ENCODE measurements at places on chromosomes 11 and 22.

DNA sequence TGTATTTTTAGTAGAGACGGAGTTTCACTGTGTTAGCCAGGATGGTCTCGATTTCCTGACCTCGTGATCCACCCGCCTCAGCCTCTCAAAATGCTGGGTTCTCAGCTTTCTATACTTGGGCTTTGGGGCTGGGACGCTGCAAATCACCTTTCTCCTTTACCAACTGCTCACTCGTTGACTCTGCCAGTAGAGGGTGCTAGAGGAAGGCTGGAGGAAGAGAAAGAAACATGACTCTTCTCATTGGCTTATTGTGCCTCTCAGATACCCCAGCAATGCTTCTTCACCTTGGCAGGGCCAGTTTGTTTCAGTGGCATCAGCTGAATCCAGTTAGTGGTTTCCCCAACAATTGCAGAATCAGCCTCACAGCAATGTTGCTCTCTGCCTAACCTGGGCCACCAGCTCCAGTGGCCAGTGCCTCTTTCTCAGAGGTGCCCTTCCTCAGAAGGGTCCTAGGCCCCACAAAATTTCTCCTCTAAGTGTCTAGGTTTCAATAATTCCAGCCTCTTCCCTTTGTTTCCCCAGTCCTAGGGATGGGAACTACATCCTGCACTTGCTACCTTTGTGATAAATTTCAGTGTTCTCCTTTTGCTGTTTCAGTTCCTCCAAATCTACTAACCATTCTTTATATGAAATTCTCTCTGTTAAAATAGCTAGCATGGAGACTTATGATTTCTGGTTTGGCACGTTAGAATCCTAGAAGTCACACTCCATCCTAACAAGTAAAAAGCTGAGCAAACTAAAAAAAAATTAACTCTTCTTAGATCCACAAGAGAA, 71.5 kb upstream of the VSTM5 start:
- no peak for DNase-seq

DNA sequence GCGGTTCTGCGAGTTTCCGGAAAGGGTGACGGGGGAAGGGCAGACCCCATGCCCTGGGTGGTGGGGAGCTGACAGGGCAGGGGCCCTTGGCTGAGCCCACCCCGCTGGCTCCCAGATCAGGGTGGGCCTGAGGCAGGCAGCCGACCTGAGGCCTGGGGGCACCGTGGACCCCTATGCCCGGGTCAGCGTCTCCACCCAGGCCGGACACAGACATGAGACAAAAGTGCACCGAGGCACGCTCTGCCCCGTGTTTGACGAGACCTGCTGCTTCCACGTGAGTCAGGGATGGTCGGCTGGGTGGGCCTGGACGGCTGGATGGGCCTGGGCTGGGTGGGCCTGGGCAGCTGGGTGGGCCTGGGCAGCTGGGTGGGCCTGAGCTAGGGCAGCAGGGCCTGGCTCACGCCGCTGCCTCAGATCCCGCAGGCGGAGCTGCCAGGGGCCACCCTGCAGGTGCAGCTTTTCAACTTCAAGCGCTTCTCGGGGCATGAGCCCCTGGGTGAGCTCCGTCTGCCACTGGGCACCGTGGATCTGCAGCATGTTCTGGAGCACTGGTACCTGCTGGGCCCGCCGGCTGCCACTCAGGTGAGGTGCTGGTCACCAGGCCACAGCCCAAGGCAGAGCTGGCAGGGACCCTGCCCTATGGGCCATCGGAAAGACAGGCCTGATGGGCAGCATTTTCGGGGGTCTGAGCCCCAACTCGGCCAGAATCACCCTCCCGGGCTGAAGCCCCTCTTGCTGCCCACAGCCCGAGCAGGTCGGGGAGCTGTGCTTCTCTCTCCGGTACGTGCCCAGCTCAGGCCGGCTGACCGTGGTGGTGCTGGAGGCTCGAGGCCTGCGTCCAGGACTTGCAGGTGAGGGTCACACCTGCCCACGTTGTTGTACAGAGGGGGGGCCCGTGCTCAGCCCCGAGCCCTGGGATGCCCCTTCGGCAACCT, 1.5 kb downstream of the SYT8 start:
- no peak for DNase-seq

GRCh38 chr11:121841487-121842191, 274.4 kb downstream of the BLID start:
- DNase-seq: no peak

GRCh38 chr11:36065436-36065835, 121.6 kb downstream of the LDLRAD3 start:
- no peak for DNase-seq

- no peak for DNase-seq
Measured at GRCh38 chr22:42848941-42849550, 8.0 kb downstream of the ARFGAP3 start.

GRCh38 chr11:92793189-92793588, 176.3 kb upstream of the MTNR1B start:
- DNase-seq: no peak

DNA sequence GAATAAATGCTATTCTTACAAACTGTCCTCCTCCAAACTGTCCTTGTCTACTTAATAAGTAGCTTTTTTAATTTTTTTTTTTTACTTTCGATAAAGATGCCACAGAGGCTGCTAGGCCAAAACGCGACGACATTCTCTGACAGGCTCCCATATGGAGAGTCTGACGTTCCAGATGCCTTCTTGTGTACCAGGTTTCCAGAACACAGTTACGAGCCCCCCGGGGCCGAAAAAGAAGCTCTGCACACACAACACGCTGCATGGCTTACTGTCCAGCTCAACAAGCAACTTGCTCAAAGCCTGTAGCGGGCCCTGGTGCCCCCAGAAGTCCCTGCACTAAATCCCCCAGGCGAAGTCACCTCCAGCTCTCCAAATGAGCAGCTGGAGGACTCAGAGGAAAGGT, 39.3 kb downstream of the LARGE1 start:
- DNase-seq: no peak

- DNase-seq: no peak
Measured at GRCh38 chr11:65965986-65966762, 4.6 kb downstream of the SART1 start.

DNA sequence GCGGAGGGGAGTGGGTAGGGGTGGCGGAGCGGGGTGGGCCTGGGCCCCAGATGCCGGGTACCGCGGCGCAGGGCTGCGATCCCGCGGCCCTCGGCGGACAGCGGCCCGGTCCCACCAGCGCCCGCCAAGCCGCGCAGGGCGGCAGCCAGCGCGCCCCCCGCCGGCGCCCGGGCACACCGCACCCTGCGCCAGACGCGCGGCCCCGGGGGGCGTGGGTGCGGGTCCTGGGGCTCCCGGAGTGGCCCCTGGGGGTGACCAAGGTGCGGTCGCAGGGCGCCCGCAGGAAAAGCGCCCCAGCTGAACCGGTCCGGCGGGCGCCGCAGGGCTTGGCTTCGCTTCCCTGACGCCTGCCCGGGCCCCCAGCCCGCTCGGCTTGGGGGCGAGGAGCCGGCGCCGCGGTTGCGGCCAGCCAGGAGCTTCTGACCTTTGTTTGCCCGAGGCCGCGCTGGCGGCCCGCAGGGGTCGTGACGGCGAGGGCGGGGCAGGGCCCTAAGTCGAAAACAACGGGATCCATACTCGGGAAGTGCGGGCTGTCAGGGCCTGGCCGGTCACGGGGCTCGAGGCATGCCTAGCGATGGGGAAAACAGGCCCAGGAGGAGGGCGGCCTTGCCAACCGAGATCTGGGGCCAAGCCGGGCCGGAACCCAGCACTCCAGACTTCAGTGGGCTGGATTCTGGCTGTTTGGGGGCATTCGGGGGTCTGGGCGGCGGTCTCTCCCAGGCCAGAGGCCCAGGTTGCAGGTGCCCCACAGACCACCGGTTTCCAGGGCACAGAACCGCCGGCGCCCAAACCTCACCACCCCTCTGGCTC, 581 bp upstream of the AP5B1 start:
- DNase-seq: no peak

- DNase-seq: peak; percentile 16
Measured at GRCh38 chr22:36856121-36856791, 4.5 kb upstream of the NCF4 start.

DNA sequence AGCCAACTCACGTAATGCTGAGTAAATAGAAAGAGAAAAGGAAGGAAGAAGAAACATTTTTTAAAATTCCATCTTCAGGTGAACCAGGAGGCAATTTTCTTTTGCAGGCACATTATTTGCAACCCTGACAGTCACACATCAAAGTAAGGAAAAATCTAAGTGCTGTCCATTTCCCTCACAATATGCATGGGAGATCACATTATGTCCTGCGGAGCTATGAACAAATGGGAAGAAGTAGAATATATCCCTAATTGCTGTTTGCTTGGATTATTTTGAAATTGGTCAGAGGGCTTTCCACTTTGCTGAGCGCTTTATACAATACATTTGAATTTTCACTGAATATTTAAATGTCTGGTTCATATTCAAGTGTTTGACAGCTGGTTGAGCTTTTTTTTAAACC, 133.8 kb upstream of the API5 start:
- DNase-seq: no peak

DNA sequence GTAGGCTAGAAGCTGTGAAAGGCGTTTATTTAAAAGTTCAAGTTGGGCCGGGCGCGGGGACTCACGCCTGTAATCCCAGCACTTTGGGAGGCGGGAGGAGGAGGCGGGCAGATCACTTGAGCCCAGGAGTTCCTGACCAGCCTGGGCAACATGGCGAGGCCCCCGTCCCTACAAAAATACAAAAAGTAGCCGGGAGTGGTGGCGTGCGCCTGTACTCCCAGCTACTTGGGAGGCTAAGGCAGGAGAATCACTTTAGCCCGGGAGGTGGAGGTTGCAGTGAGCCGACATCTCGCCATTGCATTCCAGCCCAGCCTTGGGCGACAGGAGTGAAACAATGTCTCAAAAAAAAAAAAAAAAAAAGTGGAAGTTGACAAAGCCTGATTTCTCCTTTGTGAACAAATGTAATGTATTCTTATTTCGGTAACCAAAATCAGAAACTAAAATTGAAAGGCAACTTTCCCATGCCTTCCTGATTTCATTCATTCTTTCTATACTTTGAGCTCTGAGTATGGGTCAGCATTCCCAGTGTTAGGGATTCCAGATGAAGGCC, 825 bp downstream of the PTPMT1 start:
- no peak for DNase-seq

DNA sequence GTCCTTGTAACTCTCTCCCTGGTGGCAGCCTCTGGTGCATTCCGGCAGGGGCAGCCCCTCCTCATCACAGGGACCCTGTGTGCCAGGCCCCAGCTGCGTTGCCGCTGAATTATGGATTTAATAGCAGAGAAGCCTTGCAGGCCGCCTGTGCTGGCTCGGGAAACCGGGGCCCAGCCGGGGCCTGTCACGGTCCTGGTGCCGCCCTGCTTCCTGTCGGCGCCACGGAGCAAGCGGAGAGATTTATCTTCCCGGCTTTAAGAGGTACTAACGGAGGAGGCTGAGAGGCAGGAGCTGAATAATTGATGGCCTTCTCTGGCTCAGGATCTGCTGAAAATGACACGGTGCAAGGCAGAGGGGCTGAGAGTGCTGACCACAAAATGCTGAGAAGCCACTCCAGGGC, 54.0 kb upstream of the CCDC188 start:
- no peak for DNase-seq

GRCh38 chr22:39245130-39246039, 603 bp upstream of the PDGFB start:
- DNase-seq: no peak

DNA sequence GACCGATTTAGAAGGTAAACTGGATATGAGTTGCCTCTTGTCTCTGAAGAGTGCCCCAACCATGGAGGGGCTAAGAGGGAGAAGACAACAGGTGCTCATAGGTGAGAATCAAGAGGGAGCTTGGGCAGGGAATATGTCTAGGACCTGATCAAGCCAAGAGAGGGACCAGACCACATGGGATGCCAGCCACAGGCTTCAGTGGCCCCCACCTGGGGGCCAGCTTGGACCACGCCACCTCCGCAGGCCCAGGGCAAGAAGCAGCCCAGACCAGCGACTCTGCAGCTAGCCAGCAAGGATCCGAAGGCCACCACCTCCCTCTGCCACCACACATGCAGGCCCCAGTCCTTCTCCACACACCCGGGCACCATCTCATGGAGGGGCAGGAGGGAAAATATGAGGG, 92.5 kb upstream of the LDLRAD3 start:
- DNase-seq: no peak

DNA sequence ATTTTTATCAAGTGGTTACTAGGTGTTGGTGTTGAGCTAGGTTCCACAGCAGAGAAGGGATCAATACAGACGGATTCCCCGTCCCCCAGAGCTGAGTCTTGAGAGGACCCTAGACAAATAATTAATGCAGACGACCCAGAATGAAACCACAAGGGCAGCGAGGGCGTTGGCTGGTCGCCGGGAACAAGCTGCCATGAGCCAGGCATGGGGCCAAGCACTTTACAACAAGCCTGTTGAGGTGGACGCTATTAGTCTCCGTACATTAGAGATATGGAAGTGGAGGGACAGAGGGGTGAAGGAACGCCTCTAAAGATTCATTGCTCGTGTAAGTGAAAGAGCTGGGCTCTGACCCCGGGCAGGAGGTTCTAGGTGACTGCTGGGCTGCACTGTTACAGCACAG, 77.1 kb upstream of the EIF3D start:
- DNase-seq: peak; percentile 18

GRCh38 chr11:18229501-18229900, 7.1 kb downstream of the SAA4 start:
- no peak for DNase-seq

DNA sequence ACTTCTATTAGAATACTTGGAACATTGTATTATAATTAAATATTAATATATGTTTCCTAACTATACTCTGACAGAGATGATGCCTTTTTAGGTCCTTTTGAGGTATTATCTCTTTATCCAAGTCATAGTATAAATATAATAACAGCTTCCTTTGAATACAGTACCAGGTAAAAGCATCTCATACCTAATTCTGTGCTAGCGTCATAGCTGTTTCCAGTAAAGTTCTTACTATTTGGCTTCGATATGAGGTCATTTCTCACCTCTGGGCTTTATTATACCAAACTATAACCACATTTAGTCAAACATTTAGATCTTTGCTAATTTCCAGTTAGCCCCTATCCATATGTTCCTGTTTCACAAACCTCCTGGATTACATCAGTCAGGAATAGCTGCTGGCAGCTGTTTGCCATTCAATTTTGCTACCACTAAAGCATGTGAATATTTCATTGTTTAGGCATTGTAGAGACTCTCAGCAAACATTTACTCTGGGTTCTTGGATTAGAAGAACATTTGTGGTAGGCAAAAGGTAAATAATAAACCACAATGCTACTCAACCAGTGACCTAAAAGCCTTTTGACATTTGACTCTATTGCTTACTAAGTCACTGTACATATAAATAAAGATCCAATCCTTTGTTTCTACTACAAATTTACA, 255.1 kb downstream of the TTC28 start:
- DNase-seq: no peak

DNA sequence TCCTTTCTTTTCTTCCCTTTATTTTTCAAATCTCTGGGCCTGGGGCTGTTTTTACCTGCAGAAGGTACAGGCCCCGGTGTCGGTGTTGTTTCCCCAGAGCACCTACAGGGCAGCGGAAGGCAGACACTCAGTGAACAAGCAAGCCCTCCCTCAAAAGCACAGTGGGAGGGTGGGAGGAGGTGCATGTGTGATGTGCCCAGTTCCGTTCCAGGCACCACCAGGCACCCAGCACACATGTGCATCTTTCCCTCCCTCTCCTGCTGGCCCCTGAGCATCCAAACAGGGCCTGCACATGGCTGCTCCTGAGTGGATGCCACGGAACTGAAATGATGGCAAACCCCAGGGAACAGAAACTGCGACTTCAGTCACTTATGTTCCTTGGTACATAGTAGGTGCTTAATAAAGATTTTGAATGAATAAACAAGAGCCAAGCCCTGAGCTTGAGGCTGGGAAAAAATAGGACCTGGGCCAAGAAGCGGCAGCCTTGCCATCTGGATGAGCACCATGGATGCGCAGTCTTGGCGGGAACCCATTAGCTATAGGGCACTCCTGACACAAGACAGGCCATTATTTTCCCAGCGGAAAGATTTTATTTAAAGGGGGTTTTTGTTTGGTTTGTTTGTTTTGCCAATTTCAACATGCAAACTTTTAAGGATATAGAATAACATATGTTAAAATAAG, 47.8 kb downstream of the ARRB1 start:
- peak; percentile 3 for DNase-seq
